ENCODE measurements at places on chromosomes 16 and 17.

DNA sequence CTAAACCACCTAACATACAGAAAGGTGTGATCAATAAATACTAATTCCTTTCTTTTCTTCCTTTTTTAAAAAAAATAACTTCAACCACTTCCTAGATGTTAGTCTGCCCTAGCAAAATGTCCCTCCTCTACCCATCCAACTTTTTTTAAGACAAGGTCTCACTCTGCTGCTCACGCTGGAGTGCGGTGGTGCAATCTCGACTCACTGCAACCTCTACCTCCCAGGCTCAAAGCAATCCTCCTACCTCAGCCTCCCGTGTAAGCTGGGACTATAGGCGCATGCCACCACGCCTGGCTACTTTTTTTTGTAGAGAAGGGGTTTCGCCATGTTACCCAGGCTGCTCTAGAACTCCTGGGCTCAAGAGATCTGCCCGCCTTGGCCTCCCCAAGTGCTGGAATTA lies 33.1 kb downstream of the KANSL1 start:
- no peak for DNase-seq

DNA sequence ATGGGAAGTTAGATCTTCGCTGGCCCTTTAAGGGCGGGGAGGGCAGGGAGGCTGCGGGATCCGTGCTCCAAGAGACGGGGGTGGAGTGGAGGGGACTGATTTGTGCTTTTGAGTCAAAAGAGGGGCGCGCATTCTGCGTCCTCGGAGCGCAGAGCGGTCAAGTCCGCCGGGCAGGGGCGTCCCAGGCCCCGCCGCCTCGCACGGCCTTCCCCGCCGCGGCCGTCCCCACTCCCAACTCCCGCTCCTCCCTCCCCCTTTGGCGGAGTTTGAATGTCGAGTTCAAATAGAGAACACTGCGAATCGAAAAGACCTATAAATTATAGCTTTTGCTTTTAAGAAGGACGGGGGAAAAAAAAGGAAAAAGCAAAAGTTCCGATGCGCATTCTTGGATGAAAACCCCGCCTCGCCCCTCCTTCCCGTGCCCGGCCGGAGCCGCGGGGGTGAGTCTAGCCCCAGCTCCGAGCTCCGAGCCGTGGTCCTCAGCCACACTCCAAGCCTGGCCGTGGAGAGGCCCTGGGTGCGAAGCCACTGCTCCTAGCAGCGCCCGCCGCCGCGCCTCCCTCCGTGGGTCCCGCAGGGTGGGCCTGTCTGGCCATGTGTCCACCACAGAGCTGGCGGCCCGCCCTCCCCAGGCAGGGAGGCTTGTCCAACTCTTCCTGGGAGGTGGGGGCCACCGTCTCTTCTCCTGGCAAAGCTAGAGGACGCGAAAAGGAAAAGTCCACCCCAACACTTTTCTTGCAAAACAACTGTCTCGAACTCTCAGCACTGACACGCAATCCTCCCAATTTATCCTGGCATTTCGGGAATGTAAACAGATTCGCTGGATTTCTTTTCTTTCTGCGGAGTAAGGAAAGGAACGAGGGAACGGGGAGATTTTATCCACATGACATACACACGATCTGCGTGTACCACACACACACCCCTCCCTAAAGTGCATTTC lies 3.6 kb downstream of the CBX8 start:
- no peak for DNase-seq

- DNase-seq = no peak
These were observed 2.8 kb downstream of the ACE start for GRCh38 chr17:63479495-63480184.

GRCh38 chr17:14454746-14455145 lies 153.9 kb downstream of the HS3ST3B1 start:
- DNase-seq = no peak

DNA sequence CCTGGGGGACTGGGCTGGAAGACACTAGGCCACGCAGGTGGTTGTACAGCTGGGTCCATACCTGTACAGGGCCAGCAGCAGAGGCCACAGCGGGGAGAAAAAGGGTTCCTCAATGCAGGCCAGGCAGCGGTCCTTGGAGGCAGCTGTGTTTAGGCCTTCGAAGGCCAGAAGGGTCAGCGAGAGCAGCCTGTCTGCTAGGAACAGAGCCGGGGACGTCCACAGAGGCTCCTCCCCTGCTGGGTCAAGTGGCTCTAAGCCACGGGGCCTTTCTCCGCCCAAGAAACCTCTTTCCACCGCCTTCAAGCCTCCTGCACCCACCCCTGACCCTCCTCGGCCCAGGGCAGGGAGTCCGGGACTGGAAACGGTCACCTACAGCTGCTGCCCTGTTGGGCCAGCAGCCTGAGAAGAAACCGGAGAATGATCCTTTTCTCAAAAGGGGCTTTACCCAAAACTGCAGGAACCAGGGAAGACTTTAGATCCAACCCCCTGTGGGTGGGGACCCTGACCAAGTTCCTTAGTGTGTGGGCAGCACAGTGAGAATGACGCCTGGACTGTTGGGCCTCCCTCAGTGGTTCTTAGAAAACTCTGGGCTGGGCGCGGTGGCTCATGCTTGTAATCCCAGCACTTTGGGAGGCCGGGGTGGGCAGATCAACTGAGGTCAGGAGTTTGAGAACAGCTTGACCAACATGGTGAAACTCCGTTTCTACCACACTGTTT lies 8.4 kb upstream of the SPATA2L start:
- DNase-seq = no peak

DNA sequence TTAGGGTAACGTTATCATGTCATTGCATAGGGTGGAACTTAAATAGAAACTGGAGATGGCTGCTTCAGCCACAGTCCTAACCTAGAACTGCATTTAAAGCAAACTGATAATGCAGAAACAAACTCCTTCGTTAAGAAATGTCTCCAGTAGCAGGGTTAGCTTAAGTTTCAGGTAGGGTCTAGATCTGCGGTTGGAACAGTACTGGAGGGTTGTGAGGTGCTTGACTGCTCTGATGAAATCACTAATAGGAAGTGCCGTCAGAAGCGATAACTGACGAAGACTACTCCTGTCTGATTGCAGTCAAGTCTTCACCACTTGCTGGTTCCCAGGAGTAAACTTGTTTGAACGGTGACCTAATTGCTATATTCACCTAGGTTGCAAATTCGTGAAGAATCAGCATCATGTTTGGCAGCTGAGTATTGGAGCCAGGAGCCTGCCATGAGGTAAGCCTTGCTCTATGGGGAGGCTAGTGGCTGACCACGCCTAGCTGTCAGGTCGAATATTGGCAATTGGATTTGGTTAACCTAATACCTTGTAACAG lies 24.5 kb downstream of the TRPV2 start:
- DNase-seq = no peak

DNA sequence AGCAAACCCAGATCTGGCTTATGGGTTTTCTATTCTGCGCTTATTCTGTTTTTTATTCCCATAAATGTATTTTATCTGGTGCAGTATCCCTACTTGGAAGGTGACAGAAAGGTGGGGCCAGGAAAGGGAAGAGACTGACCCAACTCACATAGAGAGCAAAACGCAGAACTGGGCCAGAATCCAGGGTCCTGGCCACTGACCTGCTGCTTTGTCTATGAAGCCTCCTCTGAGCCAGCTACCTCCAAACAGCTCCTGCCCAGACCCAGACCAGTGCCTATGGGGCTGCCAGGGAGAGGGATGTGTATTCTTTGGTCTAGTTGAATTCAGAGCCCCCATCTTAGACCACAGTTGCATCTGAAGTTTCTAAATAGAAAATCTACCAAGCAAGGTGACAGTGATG lies 36.4 kb upstream of the CES5A start:
- DNase-seq = no peak

All from left renal pelvis (tissue), 4 donors.